ENCODE measurements at places on chromosomes 5 and 9.

DNA sequence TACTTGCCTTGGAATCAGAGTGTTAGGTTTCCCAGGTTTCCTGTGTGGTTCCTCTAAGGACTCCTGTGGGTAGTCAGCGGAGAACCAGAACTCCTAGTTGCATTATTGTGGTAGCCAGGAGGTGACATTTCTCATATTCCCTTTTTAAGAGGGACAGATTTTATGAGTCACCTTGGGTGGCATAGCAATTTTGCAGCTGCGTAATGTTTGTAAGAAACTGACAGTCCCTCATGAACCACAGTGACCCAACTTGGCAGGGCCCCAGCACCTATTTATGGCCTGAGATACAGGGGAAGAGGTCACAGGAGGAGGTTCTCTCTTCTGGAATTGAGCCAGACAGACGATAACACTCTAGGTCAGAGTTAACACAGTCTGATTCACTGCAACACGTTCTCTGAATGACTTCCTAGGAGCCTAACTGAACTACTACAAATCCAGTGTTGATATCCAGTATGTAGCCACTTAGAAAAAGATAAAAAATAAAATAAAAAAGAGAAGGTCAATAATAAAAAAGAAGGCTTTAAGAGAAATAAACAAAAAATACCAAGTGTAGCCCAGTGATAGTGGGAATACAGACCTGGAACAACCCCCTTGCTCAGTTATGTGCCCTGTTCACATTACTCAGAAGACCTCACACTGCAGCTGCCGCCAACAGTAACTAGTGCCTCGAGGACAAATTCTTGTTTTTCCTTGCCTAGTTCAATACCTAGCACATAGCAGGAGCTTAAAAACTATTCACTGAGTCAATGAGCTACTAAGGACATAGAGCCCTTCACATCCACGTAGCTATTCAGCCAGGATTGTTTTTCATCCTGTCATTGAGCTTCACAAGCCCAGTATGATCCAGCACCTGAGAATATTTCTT lies 50.7 kb upstream of the VLDLR start:
- peak; percentile 75 for DNase-seq

GRCh38 chr5:122149321-122150090 lies 20.2 kb downstream of the ZNF474 start:
- DNase-seq: no peak

- DNase-seq: no peak
These were observed 32.5 kb downstream of the JAKMIP2 start for GRCh38 chr5:147750065-147750464.

- DNase-seq: no peak
These were observed 6.9 kb downstream of the RHOBTB3 start for GRCh38 chr5:95738072-95738471.

- no peak for DNase-seq
These were observed 92.5 kb downstream of the HTR4 start for GRCh38 chr5:148561801-148562311.

GRCh38 chr9:87678650-87679355 lies 47.1 kb upstream of the CTSL start:
- DNase-seq: peak; percentile 54

DNA sequence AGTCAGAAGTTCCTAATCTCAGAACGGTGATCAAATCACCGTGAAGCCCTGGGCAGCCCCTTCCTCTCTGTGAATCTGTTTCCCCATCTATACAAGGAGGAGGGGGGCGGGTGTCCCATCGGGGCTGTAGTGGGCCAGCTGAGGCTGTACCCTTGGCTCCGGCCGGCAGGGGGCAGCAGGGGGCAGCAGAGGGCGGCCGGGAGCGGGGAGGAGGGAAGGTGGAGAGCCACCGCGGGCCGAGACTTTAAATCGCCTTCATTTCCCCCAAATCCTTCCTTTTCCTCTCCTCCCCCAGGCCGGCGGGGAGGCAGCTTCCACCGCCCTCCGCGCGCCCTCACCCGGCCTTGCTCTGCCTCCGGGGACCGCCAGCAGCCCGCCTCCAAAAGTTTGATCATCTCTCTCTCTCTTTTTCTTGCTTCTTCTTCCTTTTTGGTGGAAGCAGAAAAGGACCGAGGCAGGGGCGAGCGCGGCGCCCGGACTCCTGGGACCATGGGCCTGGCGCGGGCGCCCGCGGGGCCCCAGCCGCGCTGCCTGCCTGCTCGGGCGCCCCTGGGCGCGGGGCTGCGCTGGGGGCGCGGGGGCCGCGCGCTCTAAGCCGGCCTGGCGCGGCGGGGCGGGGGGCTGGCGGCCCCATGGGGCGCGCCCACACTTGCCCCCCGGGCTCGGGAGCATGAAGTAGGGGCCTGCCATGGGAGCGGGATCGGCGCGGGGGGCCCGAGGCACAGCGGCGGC lies at the start of gene COL27A1:
TSS of gene COL27A1 (plus strand) at position 275 of the 732 bp plus-strand sequence. CDS start at position 689, 414 bp downstream.
- DNase-seq: peak; percentile 34

- DNase-seq: no peak
These were observed 134.0 kb upstream of the TARS1 start for GRCh38 chr5:33306758-33307157.

GRCh38 chr5:148191010-148191409 lies 11.8 kb upstream of the SPINK6 start:
- no peak for DNase-seq

GRCh38 chr5:4387290-4387689 lies 752.8 kb upstream of the ADAMTS16 start:
- no peak for DNase-seq

GRCh38 chr5:34499001-34499734 lies 157.0 kb upstream of the RAI14 start:
- DNase-seq: no peak

DNA sequence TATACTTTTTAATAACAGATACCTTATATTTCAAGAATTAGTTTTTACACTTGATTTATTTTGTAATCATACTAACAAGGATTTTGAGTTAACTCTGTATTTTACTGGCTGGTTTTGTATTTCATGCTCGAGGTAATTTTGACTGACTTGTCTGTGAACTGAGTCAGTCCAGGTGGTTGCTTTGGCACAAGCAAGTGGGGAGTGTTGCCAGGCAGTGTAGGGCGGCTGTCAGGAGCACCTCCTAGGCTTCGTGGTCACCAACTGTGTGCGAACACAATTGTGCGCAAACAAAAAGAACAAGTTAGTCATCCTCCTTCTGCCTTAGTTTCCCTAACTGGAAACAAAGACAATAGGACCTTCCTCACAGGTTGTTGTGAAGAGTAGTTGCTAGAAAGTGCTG lies 286.3 kb downstream of the ADGRV1 start:
- DNase-seq: no peak

DNA sequence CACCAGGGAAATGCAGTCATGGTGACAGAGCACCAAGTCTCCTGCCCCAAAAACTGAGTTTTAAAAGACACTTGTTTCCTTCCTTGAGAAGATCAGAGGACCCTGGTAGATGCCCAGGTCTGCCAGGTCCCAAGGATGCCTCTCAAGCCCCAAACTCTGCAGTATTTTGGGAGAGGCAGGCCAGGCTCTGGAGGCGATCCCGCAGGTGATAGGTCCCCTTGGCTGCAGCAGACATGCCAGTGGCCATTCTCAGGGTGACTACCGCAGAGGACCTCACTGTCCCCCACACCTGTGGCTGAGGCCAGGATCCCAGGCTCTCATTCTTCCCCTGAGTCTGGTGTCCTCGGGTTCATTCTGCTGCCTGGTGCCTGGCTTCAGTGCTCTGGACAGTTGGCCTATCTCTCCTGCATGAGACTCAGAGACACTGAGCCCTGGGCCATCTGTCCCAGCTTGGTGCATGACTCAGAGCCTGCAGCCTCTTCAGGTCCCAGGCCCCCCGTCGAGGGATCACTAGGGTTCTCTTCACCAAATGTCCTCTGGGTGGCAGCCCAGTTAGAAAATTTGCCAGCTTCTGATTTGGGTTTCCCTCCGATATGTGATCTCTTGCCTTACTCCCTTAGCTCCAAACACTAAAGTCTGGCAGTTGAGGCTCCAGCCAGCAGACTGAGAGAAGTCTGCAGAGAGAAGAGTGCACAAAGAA lies 59.7 kb upstream of the GARNL3 start:
- no peak for DNase-seq

GRCh38 chr9:124281931-124282371 lies 24.2 kb downstream of the NEK6 start:
- DNase-seq: no peak

- no peak for DNase-seq
These were observed 34.4 kb downstream of the DOCK8 start for GRCh38 chr9:249025-249424.

DNA sequence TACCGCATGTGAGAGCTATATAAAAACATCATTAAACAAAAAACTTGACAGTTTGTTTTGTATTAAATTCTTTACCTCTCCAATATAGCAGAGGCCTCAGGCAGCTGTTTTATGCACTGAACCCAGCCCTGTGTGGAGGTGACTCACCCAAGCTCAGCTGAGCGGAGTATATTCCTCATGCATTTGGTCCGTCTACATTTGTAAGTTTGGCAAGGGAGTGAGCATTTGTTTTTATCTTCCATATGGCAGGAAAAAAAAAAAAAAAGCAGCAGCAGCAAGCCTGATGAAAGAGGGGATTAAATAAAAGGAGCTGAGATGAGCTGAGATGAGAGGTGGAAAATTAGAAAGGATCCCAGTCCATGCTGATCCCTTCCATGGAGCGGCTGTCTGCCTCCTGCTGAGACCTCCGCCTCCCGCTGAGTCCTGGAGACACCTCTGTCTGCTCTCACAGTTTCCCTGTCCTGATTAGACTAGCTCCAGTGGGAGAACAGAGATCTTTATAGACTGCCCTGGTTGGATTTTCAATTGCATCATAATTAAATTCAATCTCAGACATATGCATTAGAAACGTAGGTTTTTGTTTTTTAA lies 112.0 kb upstream of the CTNND2 start:
- no peak for DNase-seq

DNA sequence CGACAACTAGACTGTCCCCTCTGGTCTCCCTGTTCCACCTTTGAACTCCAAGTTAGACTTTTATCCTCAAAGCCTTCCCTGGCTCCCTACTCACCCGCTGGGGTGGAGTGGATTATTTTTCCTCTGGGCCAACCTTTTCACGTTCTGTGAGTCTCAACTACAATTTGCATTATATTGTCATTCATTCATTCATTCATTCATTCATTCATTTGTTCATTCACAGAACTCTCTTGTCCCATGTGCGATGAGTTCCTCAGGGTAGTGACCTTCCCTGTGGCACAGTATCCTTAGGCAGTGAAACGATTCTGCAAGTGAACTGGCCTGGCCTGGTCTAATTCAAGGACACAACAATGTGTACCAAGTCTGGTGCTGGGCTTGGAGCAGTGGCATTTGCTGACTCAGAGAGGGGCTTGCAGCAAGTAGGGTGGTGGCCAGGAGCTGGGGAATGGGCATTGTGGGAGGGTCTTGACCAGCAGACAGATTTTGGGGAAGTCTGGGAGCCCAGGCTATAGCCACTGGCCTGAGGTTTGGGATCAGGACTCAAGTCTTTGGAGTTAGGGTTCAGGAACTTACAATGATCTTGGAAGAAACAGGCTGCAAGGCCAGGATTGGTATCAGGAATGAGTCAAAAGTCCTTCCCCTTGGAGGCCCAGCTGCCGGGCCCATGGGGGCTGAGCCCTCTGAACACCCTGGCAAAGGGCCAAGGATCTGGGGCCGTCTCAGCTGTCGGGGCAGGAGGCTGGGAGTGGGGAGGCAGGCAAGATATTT lies 37.2 kb upstream of the COL15A1 start:
- DNase-seq: no peak

DNA sequence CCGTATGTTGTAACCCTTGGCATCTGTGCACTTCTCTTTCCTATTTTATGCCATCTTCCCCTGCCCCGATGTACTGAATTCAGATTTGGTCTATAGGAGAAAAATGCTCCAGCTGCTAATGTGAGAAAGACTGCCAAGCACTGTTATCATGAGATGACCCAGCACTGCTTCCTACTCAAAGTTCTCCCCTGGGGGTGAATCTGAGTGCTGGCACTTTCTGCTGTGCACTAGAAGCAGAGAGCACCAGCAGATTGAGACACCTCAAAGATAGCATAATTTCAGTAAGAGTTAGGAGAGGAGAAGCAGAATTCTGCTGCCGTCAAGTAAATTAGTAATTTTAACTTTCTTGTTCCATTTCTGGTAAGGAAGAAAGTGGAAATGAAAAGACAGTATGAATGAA lies 92.8 kb upstream of the ACOT12 start:
- DNase-seq: no peak

- DNase-seq: no peak
These were observed 69.8 kb upstream of the RAI14 start for GRCh38 chr5:34586117-34586885.

GRCh38 chr5:144189800-144190429 lies 19.2 kb downstream of the KCTD16 start:
- DNase-seq: no peak

- DNase-seq: no peak
These were observed 181.7 kb downstream of the ELAVL2 start for GRCh38 chr9:23644326-23644725.

DNA sequence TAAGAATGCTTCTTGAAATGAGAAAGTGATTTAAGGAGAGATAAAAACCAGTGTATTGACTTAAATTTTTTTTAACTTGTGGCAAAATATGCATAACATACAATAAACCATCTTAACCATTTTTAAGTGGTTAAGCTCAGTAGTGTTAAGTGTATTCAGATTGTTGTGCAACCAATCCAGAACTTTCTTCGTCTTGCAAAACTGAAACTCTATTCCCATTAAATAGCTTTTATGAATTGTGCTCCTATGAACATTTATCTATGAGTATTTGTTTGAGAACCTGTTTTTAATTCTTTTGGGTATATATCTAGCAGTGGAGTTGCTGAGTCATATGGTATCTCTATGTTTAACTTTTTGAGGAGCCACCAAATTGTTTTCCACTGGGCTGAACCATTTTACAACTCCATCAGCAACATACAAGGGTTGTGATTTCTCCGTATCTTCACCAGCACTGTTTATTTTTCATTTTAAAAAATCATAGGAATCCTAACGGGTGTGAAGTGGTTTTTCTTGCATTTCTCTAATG lies 76.6 kb upstream of the ACTBL2 start:
- DNase-seq: no peak

- no peak for DNase-seq
These were observed 82.6 kb downstream of the ADRB2 start for GRCh38 chr5:148909040-148909439.
